Astrocyte (in vitro differentiated cells and primary cell): ENCODE measurements at places on chromosomes 12 and 14. TPM values are rescaled to one million over a fixed set of nuclear protein-coding genes. Genes with fewer than 3 reads are reported as not detected.

CCDC197 gene
- total RNA-seq, result not detected in 2 replicates

ABCC9 gene
- 0.36 and 0.41 TPM in 2 replicates for total RNA-seq

NUAK1 gene
- 94.0 and 96.1 TPM in 2 replicates for total RNA-seq

GRCh38 chr12:119328111-119328510 lies 6.4 kb upstream of the CCDC60 start:
- H3K27ac ChIP-seq, result no peak overlapping the region
- DNase-seq, result no peak
- H3K4me1 ChIP-seq, result no peaks in the 10 kb centered on the region
- no peak overlapping the region for H3K4me3 ChIP-seq
- H3K36me3 ChIP-seq, result no peaks in the 10 kb centered on the region

- no peak overlapping the region for H3K27ac ChIP-seq
- no peaks in the 10 kb centered on the region for H3K4me1 ChIP-seq
- no peak overlapping the region for H3K4me3 ChIP-seq
- H3K27me3 ChIP-seq, result peaks cover 47% of the 10 kb centered on the region
- no peaks in the 10 kb centered on the region for H3K36me3 ChIP-seq
- DNase-seq, result no peak
Measured at GRCh38 chr12:48015954-48016353, 11.7 kb upstream of the COL2A1 start.

- no peak overlapping the region for H3K4me3 ChIP-seq
- no peaks in the 10 kb centered on the region for H3K4me1 ChIP-seq
- no peak overlapping the region for H3K27ac ChIP-seq
- no peaks in the 10 kb centered on the region for H3K36me3 ChIP-seq
Measured at GRCh38 chr14:102769049-102769327, 8.3 kb upstream of the TRAF3 start.

- H3K27me3 ChIP-seq, result no peaks in the 10 kb centered on the region
- no peaks in the 10 kb centered on the region for H3K4me1 ChIP-seq
- H3K27ac ChIP-seq, result no peak overlapping the region
Measured at GRCh38 chr12:14982562-14982961, 9.7 kb downstream of the PDE6H start.

DNA sequence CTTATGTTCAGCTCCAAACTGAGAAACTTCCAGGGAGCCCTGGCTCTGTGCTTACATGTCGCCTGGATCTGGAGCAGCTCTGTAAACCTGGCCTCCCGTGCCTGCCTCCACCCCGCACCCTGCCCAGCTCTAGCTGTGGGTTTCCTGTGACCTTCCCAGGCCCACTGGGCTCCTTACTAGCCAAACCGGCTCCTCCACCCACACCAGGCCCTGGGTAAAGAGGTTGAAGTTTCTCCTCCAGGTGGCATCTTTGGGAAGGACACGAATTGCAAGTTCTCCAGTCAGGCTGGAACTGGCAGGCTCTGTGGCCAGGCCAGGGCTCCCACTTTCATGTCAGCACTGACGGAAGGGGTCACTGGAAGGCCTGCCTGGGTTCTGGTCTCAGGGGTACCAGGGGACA lies 60.9 kb upstream of the ZFP36L1 start:
- no peak overlapping the region for H3K27ac ChIP-seq
- H3K4me1 ChIP-seq, result no peaks in the 10 kb centered on the region
- H3K36me3 ChIP-seq, result peaks cover 11% of the 10 kb centered on the region
- no peak overlapping the region for H3K4me3 ChIP-seq
- no peak for DNase-seq

DNA sequence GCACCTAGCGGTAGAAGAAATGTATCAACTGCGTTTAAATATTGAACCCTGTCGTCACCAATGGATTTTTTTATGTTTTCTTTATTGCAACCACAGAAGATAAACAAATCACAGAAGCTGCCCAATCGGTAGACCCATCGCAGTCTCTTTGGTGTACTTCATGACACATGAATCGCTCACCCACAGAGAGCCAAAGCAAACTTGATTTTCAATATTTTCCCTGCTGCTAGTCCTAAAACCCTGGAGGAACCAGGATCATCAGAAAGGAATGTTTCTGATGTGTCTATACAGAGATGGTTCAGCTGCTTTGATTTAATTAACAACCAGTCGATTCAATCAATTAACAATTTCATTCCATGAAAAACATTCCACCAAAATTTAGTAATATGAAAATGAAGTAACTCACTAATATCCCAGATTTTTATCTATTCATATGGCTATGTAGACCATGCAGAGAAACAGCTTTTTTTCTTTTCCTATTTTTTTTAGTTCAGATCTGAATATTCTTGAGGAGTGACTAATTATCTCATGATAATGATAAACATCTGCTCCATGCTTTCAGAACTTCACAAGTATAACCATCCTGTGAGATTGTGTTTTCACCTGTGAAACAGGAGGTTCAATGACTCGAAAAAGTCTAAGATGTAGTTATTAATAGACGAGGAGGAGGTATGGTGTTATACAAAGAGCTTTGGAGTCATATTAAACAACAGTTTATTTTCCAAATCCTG lies 46.1 kb downstream of the DIO2 start:
- DNase-seq, result peak; percentile 66
- no peaks in the 10 kb centered on the region for H3K36me3 ChIP-seq
- peaks cover 3% of the 10 kb centered on the region for H3K27me3 ChIP-seq
- peaks cover 7% of the 10 kb centered on the region for H3K4me1 ChIP-seq
- H3K27ac ChIP-seq, result no peak overlapping the region

DNA sequence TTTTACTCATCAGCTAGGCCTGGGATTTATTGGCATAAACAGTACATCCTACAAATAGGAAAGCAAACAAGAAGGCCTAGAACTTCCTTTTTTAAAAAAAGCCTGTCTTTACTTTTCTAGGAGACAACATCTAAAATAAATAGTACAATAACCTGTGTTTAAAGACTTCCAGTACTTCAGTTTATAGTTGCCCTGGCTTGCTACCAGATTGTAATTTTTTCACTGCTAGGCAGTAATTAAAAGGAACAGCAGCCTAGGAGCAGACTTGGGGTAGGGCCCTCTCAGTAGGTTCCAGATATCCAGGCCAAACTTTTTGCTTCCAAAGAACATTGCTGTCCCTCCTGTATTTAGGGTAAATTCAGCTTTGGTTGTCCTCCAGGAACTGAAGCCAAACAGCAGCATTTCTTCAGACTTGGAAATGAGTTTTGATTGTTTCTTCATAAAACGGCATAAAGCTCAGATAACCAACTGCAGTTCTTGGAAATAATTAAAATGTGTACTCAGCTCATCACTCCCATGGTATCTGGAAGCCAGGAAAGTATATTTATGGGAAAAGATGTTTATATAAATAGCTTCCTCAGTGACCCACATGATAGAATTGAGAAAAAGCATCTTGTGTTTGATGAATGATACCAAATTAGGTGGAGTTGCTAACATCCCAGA lies 61.7 kb downstream of the PPP1R36 start:
- no peak for DNase-seq
- H3K4me1 ChIP-seq, result peaks cover 15% of the 10 kb centered on the region
- H3K4me3 ChIP-seq, result no peak overlapping the region
- no peaks in the 10 kb centered on the region for H3K27me3 ChIP-seq

GRCh38 chr14:69473260-69473659 lies 11.3 kb upstream of the PLEKHD1 start:
- no peaks in the 10 kb centered on the region for H3K4me1 ChIP-seq
- no peak overlapping the region for H3K4me3 ChIP-seq
- H3K36me3 ChIP-seq, result no peaks in the 10 kb centered on the region
- DNase-seq, result no peak
- H3K27me3 ChIP-seq, result peaks cover 9% of the 10 kb centered on the region
- no peak overlapping the region for H3K27ac ChIP-seq

- no peak overlapping the region for H3K4me3 ChIP-seq
- H3K27ac ChIP-seq, result no peak overlapping the region
- DNase-seq, result no peak
- H3K27me3 ChIP-seq, result no peaks in the 10 kb centered on the region
Measured at GRCh38 chr12:66392266-66392915, 90.1 kb downstream of the HELB start.

- no peaks in the 10 kb centered on the region for H3K4me1 ChIP-seq
- no peaks in the 10 kb centered on the region for H3K36me3 ChIP-seq
- H3K27ac ChIP-seq, result no peak overlapping the region
- no peaks in the 10 kb centered on the region for H3K27me3 ChIP-seq
- H3K4me3 ChIP-seq, result no peak overlapping the region
- DNase-seq, result peak; percentile 30
Measured at GRCh38 chr14:30443368-30444007, 115.5 kb upstream of the G2E3 start.

- H3K27me3 ChIP-seq, result peaks cover 70% of the 10 kb centered on the region
- peak overlapping the region; percentile 10 for H3K4me3 ChIP-seq
- no peak overlapping the region for H3K27ac ChIP-seq
- no peak for DNase-seq
Measured at GRCh38 chr12:116878567-116879508, 2.4 kb downstream of the HRK start.

GRCh38 chr12:131736446-131737149 lies 25.7 kb downstream of the SFSWAP start:
- H3K4me3 ChIP-seq, result no peak overlapping the region
- H3K36me3 ChIP-seq, result peaks cover 21% of the 10 kb centered on the region
- no peak for DNase-seq
- peak overlapping the region; percentile 86 for H3K27ac ChIP-seq

- H3K4me1 ChIP-seq, result no peaks in the 10 kb centered on the region
- no peak overlapping the region for H3K4me3 ChIP-seq
- no peaks in the 10 kb centered on the region for H3K27me3 ChIP-seq
- H3K36me3 ChIP-seq, result no peaks in the 10 kb centered on the region
- DNase-seq, result no peak
Measured at GRCh38 chr14:49754570-49755097, 13.3 kb upstream of the KLHDC2 start.
